ENCODE measurements at places on chromosomes 12 and 14.

DNA sequence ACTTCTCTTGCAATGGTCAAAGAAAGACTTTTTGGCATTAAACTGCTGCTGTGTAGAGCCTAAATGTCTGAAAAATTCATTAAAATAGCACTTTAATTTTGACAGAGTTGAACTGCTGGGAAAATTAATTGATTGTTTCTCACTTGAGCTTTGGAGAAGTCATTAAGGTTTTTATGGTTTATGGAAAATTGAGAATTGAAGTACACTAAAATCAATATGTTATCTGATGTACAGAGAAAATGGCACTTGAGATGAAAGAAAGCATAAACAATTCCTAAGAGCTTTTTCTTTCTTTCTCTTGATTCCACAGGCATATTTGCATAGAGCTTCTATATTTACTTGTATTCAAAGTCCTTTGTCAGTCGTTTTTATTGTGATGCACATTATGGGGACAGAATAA is 188.5 kb upstream of the CAND1 start:
- no peak for DNase-seq

- DNase-seq: no peak
These were observed 12.0 kb downstream of the CATSPERB start for GRCh38 chr14:91719839-91720238.

DNA sequence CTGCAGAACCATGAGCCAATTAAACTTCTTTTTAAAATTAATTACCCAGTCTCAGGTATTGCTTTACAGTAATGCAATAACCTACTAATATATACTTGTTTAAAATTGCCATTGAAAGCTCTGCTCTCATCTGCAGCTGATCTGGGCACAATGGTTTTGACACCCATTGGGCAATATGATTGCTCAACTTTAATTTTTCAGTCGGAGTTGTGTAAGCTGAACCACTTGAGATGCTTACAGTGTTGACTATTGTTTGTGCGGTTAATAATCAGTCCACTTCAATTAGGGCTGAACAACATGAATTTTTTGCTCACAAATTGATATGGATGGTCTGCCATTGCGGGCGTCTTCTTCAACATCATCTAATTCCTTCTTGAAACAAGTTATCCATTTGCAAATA is 18.0 kb upstream of the OR4K5 start:
- no peak for DNase-seq

DNA sequence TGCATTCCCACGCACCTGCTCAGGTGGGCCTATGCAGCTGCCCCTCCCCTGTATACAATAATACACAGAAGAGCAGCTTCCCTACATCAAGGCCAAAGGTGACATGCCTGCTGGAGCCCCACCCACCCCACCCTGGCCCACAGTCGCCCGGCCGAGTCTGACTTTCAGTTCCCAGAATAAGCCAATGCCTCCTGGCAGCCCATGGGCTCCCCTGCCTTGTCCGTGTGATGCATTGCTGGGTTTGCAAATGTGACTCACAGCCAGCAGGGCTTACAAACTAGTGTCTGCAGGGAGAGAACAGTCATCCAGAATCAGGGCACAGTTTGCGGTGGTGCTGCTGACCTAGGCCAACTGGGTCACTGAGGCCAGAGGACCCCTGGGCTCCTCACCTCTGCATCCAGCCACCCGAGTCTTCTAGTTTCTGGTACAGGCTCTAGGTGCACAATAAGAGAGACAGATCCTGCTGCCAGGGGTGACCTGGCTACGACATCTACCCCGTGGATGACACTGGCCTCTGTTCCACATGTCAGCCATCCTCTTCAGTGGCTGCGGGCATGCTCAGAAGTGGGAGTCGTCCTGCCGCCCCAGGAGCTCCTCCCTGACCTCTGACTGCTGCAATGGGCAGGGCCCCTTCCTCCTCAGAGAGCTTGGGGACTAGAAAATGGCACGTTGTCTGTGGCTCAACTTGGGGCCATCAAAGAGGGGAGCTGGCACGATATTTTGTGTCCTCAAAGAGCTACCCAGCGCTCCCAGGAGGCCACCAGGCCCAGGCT is 84.5 kb downstream of the CHGA start:
- no peak for DNase-seq

GRCh38 chr12:52628841-52629240 is 10.5 kb upstream of the KRT73 start:
- DNase-seq: no peak

DNA sequence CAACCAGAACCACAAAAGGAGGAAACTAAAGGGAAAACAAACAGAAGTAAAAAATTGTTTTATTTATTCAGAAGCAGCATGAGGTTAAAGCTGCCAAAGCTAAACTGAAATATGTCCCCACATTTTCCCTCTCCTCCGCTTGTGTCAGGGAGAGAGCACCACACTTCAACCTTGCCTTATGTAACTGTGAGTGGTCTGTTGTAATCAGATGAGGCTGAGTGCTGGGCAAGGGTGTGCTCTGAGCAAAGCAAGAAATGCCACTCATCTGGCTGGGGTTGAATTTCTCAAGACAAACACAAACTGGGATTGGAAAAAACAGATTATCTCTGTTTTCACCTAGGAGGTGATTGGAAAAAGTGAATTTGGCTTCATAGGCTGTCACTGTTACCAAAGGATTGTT is 12.2 kb downstream of the CAPZA3 start:
- DNase-seq: no peak

GRCh38 chr14:67444395-67444794 is 32.4 kb upstream of the PLEK2 start:
- DNase-seq: no peak

- DNase-seq: no peak
These were observed 41.3 kb downstream of the WNK1 start for GRCh38 chr12:793711-794110.

- no peak for DNase-seq
These were observed 8.2 kb downstream of the TESC start for GRCh38 chr12:117090816-117091711.

DNA sequence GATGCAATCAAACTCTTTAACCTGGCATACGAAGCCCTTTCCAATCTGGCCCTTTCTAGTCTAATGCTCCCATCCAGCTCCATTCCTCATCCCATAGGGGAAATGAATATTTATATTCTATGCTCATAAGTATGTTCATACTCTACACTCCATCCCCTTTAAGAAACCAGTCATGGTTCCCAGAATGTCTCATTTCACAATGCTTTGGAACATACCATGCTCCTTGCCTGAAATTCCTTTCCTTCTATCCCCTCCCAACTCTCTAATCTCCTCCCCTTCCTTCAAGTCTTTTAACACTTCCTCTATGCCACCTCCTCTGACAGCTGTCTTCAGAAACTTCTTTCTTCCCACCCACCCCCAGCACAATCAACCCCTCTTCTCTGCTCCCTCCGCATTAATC is 207.0 kb upstream of the CAND1 start:
- DNase-seq: no peak

DNA sequence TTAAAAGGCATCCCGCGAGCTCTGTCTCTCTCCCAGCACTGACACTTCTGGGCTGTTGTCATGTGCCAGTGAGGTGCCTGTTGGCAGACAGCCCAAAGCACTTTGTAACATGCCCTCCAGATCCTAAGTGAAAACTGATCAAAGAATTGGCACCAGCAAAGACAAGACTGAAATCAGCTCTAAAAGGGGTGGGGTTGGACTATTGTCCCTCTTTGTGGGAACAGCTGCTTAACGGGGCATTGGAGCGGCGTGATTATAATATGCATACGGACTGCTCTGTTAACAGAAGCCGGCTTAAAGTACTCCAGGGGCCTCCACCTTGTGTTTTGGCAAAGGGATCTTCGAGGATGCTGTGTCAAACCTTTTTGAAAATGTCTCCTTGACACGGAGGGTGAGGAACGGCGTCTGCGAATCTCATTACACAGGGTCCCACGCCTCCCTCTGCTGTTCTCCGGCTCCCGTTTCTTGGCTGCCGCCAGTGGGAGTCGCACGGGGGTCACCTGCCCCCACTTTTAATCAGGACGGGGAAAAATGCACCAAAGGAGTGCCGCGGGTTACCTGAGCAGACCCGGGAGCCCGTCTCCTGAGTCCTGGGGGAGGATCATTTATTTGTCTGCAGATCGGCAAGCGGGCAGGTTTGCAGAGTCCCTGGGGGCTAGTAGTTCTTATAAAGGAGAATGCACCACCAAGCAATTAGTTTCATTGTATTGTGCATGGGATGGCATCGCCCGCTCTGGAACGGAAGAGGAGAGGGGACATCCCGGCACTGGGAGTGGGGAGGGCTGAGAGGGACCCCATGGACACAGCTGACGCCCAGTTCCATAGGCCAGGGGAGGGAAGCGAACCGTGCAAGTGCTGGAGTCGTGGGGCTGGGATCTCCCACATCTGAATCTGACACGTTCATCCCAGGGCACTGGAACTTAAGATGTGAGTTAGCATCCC is 44.3 kb downstream of the SPRING1 start:
- DNase-seq: no peak

DNA sequence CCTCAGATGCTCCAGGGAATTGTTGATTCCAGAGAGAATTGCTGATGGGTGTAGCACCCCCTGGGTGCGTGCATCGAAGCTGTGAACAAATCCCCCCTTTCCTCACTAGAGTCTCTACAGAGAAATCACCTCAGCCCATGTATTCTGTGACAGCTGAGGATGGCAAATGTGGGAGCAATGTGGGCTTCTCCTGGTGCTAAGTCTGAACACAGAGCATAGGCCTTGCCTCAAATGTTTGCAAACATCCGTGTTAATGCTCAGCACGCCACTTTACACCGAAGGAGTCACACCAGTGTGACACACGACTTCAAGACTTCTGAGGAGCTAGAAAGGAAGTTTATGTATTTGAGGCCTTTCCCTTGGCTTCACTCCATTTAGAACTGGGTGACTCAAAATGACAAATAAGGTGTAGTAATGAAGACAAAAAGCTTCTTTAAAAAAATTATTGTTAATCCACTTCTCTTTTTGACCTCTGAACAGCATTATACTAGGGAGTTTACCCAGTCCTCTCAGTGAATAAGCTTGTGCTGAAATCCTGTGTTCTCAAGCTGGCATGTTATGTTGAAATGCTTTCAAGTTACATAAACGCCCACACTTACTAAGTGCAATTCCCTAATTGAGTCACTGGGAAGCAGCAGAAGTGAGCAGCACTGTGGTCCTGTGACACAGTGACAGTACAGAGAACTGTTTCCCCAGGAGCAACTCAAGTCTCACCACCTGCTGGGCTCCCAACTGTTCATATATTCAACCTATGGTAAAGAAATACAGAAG is 92.9 kb downstream of the FAR2 start:
- DNase-seq: peak; percentile 34

DNA sequence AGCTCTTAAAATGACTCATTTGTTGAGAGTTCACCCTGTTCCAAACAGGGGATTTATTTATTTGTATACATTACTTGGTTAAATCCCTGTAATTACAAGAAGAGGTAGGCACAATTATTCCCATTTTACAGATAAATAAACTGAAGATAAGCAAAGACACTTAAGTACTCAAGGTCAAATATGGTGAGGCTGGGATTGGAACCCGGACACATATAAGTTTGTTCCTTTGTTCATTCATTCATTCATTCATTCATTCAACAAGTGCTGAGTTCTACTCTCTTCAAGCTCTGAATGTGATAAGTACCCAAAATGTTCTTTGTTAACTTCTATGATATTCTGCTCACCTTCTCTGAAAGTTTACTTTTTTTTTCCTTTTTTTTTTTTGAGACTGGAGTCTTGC is 2.4 kb upstream of the TRIM9 start:
- DNase-seq: no peak

GRCh38 chr14:101855958-101856357 is 94.4 kb downstream of the PPP2R5C start:
- no peak for DNase-seq

GRCh38 chr14:58805057-58805456 is 167.3 kb downstream of the DACT1 start:
- DNase-seq: peak; percentile 31

GRCh38 chr12:131135311-131135785 is 181.6 kb downstream of the ADGRD1 start:
- DNase-seq: no peak

DNA sequence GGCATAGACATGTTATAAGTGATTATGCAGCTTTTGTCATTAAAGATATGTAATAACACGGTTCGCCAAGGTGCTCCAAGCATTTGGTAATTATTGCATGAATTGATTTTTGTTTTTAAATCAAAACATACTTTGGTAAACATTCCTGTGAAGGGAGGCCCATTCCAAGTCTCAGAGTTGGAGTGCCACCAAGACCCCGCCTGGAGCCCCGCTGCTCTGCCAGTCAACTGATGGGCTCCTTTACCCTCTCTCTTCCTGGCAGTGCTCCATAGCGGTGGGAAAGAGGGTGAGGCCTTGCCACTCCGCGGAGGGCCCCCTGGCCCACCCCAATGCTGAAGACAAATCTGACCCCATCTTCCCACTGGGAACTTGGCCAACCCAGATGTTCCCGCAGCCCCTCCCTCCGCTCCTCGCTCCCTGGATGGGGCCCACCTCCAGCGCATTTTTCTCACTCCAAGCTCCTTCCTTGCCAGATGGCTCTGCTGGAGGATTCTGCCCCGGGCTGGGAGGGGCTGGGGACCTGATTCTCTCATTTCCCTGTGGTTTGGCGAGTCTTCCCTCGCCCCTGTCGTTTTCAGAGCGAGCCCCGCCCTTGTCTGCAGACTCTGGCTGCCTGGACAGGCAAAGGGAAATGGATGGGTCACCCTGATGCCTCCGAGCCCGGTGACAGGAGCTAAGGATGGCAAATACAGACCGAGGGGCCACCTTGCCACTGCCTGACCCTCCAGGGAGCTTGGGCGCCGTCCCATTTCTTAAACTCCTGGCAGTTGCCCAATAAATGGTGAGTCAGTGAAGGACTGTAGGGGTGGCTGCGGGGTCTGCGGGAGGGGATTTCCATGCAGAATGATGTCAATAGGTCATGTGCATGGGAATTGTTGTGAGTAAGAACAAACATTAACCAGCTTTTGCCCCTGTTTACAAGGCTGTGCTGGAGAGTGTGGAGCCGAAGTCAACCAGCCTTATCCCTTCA is 9.2 kb upstream of the PAPLN start:
- DNase-seq: no peak

GRCh38 chr12:114013575-114014345 is 47.6 kb upstream of the RBM19 start:
- DNase-seq: peak; percentile 26

DNA sequence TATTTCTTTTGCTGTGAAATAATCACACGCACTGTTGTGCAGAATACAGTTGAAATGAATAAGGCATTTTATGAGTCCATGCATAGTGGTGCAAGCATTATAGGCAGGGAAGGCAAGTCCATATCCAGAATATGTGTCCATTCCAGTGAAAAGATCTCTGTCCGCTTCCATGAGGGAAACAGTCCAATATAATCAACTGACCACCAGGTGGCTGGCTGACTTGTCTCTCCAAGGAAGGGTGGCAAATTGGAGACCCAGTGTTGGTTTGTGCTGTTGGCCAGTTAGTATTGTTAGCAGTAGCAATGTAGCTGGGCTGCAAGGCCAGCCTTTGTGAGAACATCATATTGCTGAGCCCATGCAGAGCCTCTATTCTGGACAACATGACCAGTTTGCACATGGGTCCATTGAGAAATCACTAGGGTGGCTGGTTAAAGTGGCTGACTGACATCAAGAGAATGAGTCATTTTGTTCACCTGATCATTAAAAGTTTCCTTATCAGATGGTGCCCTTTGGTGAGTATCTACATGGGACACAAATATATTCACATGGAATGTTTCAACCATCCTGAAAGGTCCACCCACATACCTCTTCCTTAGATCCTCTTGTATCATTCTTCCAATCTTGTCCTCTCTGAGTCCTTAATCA is 17.3 kb upstream of the YAF2 start:
- no peak for DNase-seq

All from HEK293T (cell line).